ENCODE measurements at places on chromosomes 1 and 21.

- no peak for DNase-seq
These were observed 43.2 kb upstream of the VAMP3 start for GRCh38 chr1:7727809-7728471.

GRCh38 chr1:234862944-234863515 is 253.1 kb upstream of the IRF2BP2 start:
- DNase-seq: peak; percentile 95

- no peak for DNase-seq
These were observed 9.5 kb downstream of the SH3BP5L start for GRCh38 chr1:248816042-248816851.

- peak; percentile 33 for DNase-seq
These were observed at the start of gene ZFP69 for GRCh38 chr1:40476924-40477677. ZFP69 (plus strand) TSS chr1:40477290; CDS start chr1:40479362, 2,072 bp downstream.

- no peak for DNase-seq
These were observed 69.3 kb upstream of the ANGPTL1 start for GRCh38 chr1:178940068-178940765.

DNA sequence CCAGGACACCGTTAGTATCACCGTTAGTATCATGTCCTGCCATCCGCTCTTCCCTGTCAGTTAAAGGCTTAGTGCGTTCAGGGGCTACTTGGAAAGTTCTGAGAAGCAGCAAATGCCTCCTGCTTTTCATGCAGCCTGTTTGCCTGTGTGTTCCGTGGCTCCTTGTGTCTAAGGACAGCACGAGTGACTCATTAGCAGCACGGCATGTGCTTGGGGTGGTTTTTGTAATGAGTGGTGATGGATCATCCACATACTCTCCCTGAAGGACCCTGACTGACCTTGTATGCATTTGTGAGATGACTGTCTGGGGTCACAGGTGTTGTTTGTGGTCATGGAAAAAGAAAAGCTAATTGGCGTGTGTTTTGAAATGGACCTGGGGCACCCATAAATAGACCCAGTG is 221.9 kb downstream of the PBX1 start:
- no peak for DNase-seq

DNA sequence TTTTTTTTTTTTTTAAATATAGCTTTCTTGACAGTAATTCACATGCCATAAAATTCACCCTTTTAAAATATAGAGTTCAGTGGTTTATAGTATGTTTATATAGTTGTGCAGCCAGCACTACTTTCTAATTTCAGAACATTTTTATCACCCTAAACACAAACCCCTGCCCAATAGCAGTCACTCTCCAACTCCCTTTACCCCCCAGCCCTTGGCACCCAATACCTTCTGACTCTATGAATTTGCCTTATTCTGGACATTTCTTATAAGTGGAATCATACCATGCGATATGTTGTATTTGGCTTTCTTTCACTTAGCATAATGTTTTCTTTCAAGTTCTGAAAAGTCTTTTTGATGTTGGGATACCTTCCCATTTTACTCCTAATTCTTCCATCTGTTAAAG is 42.5 kb upstream of the NEXN start:
- no peak for DNase-seq

DNA sequence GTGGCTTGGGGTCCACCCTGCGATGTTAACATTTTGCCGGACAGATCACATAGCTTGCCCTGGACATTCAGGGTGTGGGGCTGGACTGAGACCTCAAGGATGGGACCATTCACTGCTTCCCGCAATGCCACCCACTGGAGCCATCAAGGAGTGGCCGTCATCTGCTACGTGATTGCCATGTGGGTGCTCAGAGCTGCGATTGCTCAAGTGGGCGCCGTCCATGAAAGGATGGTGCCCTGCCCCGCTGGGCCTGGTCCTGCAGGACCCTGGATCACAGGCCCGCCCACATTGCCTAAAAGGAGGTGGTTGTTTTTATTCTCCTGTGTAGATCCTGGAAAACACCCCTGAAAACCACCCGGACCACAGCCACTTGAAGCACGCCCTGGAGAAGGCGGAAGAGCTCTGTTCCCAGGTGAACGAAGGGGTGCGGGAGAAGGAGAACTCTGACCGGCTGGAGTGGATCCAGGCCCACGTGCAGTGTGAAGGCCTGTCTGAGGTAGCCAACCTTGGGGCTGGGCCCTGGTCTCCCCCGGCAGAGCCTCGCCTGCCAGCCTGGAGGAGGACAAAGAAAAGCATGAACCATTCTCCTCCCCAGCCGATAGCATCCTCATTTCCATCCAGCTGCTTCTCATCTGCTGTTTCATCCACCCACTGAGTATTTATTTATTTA is 40.4 kb downstream of the ATP5PO start:
- no peak for DNase-seq

GRCh38 chr21:16709866-16710550 is 802.8 kb upstream of the CXADR start:
- no peak for DNase-seq

DNA sequence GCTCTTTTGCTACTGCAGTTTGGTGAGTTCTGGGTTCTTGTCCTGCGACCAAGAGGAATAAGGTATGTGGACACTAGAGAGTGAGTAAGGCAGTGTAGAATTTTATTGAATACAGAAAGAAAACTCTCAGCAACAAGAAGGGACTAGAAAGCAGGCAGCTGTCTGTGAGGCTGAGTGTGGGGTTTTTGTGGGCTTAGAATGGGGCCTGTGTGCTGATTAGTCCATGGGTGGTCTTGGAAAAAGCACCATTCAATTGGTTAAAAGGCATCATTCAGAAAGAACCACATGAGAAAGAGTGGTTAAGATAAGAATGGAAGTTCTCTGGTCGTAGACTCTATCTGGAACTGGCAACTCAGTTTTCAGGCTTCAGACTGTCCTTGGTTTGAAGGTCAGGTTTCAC is 298.8 kb downstream of the TGFB2 start:
- no peak for DNase-seq

DNA sequence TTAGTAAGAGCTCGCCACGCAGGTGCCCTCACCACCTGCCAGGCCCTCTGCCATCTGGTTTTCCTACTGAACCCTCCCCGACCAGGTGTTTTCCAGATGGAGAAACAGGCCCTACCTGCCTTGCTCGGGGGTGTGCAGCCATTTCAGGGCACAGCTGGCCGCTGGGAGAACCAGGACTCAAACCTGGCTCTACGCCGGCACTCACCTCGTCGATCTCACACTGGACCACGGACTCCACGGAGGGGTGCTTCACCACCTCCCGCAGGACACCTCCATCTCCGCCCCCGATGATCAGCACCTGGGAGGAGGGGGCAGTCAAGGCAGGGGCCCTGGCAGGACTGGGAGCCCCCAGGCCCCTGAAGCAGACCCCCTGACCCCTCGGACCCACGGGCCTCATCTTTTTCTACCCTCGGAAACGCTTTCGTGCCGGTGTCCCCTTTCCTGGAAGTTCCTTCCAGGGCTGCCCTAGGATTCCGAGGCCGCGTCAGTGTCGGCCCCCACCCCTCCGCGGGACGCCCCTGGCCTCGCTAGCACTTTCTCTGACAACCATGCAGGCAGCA is 1.1 kb downstream of the SRM start:
- DNase-seq: no peak

DNA sequence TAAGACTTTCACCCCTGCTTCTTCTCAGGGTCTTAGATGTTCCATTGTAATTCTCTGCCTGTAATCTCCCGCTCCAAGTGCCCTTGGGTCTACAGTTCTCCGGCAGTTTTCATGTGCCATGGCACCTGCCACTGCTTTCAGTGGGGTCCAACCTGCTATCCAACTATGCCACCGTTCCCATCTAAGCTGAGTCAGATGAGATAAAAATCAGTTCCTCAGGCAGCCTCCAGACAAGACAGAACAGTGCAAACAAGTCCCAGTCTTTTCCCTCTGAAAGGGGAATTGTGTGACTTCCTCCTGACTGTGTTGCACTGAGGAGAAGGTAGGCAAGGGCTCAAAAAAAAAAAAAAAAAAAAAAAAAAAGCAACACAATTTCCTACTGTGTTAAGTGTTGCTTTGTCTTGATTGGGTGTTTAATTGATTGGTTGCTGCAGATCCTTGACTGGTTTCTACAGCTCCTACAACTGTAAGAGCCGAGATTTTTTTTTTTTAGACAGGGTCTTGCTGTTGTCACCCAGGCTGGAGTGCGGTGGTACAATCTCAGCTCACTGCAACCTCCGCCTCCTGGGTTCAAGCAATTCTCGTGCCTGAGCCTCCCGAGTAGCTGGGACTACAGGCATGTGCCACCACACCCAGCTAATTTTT is 50.7 kb downstream of the EBNA1BP2 start:
- no peak for DNase-seq

DNA sequence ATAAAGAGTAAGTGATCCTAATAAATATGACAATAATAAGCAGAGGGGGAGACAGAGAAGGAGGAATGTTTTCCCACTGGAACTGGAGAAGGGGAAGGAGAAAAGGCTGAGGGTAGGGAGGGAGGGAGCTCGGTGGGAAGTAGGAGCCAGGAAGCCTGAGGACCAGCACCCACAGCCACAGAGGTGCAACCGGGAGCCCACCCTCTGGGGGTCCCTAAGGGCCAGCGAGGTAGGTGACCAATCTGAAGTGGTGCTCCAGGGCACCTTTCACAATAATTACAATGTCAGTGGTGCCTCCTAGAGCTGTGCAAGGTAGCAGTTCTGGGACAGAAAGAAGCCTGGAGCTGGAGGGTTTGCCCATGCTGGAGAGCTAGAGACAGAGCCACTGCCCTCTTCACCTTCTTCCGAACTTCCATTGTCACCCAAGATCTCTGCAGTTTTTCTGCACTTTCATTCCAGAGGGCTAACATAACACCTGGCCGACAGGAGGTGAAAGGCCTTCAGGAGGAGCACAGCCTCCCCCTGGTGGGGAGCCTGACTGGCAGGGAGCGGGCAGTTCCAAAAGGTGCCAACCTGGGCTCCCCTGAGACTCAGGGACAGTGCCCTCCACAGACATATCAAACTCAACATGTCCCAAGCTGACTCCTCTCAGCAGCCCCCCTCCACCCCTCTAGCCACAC is 4.1 kb upstream of the AHCYL1 start:
- DNase-seq: no peak

- DNase-seq: no peak
These were observed 53.1 kb upstream of the ZNF648 start for GRCh38 chr1:182114627-182115023.

- no peak for DNase-seq
These were observed 21.5 kb upstream of the MTARC2 start for GRCh38 chr1:220726634-220727033.

DNA sequence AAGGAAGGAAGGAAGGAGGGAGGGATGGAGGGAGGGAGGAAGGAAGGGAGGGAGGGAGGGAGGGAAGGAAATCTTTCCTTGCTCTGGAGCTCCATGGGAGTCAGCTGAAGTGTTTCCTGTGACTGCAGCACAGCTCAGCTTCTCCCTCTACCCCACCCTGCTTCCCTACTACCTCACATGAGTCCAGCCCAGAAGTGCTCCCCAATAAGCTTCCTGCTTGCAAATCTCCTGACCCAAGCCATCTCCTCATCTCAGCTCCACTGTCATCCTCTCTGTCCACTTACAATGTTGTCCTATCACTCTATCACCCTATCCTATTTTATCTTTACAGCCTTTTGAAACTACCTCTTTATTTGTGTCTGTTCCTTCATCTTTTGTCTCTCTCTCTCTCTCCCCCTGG is 52.9 kb upstream of the SSBP3 start:
- DNase-seq: no peak

GRCh38 chr1:71019233-71019969 is 28.2 kb downstream of the PTGER3 start:
- DNase-seq: no peak

- no peak for DNase-seq
These were observed 1.1 kb upstream of the KCNAB2 start for GRCh38 chr1:6044481-6045109.

GRCh38 chr1:24319312-24319863 is at the start of gene GRHL3:
GRHL3 (plus strand) TSS chr1:24319357; CDS start chr1:24319552, 195 bp downstream.
- DNase-seq: no peak

GRCh38 chr1:47424336-47424982 is 8.4 kb downstream of the FOXE3 start:
- no peak for DNase-seq

GRCh38 chr1:185681034-185681633 is 53.1 kb upstream of the HMCN1 start:
- DNase-seq: peak; percentile 68

- DNase-seq: peak; percentile 8
These were observed 2.0 kb downstream of the LORICRIN start for GRCh38 chr1:153261281-153262069.

DNA sequence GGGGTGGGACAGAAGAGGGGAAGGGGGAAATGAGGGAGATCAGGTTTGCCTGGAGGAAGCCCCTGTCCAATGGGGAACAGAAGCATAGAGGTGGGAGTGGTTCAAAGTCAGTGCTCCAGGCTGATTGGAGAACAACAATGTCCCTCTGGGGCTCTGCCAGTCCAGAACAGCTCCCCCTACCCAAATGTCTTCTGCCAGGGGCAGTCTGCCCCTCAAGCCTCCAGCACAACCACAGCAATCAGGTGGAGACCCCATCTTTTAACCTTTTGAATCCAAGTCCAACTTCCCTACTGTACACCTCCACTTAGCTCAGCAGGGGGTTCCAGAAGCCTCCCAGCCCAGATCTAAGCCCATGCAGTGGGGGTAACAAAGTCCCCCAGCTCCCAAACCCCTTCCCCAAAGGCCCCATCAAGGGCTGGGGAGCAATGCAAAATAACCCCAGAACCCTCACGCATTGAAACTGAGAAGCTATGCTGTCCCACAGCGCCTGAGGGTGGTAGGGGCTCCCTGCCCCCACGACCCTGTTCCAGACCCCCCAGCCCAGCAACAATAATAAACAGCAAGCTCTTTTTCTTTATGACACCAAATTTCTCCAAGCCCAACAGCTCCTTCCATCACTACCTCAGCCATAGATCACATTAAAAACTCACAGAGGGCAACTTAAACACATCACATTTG is 3.3 kb downstream of the AHDC1 start:
- no peak for DNase-seq

- no peak for DNase-seq
These were observed 70.1 kb upstream of the NTPCR start for GRCh38 chr1:232880354-232880753.

DNA sequence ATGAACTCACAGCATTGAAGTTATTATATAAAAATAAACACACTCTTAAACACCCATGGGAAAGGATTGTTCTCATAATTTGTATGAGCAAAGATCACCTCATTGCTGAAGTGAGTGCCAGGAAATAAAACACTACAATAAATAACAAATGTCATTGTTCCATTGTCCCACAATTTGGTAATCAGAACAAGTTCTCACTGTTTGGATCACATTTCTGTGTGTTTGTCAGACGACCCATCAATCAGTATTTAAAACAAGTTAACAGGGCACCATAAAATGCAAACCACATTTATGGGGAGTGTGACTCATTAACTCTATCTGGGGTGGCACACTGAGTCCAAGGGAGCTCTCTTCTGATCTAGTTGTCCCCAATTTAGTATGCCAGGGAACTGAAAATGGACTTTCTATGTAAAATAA is 124.5 kb downstream of the PTPRC start:
- DNase-seq: no peak

DNA sequence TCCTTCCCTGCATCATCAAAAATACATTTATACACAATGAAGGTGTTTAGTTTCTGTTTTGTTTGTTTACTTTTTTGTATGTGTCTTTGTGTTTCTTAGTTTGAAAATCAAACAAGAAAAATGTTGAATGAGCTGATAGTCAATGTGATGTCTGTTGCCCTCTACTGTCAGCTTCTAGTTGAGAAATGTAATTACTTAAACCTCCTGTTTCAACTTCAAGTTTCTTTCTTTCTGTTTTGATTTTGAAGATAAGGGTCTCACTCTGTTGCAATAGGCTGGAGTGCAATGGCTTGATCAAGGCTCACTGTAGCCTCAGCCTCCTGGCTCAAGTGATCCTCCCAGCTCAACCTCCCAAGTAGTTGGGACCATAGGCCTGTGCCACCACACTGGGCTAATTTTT is 37.5 kb downstream of the SPTA1 start:
- no peak for DNase-seq
